ENCODE measurements at places on chromosomes 3 and 15.

DNA sequence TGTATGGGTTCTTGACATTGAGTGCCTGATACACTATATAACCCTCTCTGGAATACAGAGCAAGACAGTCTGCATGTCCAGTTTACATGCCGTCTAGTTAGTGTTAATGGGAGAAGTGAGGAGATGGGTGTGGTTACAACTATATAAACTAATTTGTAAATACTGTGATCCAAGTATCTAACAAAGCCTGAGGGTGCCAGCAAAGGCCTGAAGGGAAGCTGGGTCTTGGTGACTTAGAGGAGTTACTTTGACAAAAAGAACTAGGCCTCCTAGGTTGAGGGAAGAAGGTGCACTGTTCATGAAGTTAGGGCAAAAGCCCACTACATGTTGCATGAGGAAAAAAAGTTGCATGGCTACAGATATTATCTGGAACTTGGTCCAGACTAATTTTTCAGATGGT lies 2.3 kb downstream of the NSUN3 start:
- no peak for DNase-seq

DNA sequence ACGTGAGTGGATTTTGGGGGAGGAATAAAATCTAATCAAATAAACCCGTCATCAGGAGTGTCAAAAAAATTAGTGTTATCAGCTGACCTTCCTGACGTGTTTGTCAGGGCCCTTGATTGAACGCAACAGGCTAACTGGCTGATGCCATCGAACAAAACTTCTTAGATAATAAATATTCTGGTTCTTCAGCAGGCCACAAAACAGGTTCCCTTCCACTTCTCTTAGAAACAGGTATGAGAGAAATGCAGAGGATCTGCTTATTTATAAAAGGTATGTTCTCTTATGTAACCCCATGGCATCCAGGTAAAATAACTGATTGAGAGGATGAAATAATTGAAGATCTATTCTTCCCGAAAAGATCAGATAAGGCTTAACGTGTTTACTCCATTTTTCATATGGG lies 7.6 kb upstream of the LRIG1 start:
- no peak for DNase-seq

GRCh38 chr3:12824299-12824698 lies 17.1 kb downstream of the RPL32 start:
- DNase-seq, result no peak

GRCh38 chr3:160665231-160665630 lies 11.7 kb upstream of the ARL14 start:
- DNase-seq, result no peak

GRCh38 chr3:71973274-71974030 lies 188.5 kb upstream of the PROK2 start:
- no peak for DNase-seq

DNA sequence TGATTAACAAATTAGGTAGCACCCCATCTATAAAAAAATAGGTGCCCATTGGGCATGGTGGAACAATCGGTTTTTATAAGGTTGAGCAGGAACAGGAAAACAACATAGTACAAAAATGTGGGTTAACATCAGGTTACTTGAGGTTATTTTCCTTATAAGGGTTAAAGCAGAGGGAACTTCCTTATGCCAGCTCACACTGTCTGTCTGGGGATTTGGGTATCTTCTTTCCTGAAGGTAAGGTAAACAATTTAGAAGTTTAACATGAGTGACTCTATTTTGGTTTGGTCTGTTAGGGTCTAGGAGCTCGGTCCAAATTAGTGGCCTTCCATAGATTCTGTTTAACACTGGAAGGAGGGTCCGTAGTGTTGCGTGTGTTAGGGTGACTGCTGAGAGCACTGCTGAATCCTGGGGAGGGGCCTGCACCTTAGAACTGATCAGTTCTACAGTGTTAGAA lies 14.7 kb downstream of the CHD2 start:
- peak; percentile 31 for DNase-seq

GRCh38 chr3:177729956-177730681 lies 532.8 kb upstream of the TBL1XR1 start:
- DNase-seq, result no peak

DNA sequence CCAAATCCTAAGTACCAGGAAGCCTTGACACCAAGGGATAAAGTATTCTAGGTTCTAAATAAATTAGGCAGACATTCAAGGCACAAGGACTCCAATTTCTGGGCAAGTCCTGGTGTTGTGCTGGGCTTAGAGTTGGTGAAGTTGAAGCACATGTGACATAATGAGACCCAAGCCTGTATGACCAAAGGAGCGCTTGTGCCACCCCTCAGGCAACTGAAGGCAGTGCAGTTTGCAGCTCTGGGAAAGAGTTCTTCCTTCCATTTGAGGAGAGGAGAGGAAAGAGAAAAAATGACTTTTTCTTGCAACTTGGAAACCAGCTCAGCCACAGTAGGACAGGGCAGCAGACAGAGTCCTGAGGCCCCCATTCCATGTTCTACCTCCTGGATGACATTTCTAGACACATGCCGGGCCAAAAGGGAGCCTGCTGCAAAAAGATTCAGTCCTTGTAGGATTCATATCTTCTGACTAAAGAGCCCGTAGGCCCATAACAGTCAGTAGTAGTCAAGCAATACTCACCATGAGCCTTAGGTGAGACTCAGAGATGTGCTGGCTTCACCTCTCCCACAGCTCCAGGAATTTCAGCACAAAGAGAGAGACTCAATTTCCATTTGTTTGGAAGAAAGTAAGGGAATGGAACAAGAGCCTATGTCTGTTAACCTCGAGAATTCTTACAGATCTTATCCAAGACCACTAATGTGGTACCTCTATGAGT lies 588.8 kb upstream of the BCHE start:
- no peak for DNase-seq

GRCh38 chr3:181133832-181134231 lies 144.3 kb upstream of the DNAJC19 start:
- DNase-seq, result no peak

DNA sequence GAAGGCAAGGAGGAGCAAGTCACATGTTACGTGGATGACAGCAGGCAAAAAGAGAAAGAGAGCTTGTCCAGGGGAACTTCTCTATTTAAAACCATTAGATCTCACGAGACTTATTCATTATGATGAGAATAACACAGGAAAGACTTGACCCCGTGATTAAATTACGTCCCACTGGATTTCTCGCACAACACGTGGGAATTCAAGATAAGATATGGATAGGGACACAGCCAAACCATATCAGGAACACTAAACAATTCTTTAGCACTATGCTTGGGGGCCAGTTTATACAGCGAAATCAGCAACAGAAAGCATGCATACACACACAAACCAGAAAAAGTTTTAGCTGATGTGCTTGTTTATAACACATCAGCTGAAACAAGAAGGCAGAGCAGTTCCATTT lies 704.2 kb downstream of the OTOL1 start:
- DNase-seq, result no peak

DNA sequence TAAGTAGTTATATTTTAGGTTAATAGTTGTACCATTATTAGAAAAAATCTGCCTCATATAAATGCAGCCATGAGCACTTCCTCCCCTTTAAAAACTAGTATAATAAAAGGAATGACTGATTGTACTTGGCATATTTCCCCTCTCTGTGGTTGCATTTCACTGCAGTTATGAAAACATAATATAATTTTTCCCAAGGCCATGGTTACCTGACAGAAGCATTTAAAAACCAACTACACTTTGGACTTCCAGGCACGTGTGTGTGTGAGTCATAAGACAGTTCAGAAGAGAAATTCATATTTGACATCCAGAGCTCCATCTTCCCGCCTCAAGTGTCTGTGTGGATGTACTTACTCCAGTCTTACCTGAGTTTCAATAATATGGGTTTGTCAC lies 828.2 kb upstream of the CFAP20DC start:
- DNase-seq, result peak; percentile 19

DNA sequence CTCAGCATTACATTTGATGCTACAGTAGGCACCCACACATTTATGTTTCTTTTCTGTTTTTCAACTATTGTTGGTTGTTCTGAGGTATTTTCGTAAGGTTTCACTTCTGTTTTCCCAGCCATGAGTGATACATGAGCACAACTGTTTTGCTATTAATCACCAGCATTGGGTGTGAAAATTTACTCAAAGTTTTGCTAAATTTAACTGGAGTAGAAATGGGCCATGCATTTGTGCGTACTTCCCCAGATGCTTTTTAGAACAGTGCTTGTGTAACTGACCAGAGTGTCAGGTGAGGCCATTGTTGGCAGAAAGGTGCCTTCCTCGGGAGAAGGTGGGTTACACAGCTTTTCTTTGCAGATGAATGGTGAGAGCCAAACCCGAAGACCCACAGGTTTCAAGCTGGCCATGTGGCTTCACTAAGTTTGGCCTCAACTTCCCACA lies 70.4 kb downstream of the ST6GAL1 start:
- no peak for DNase-seq

- peak; percentile 60 for DNase-seq
Measured at GRCh38 chr3:166455744-166456143, 618.5 kb upstream of the BCHE start.

DNA sequence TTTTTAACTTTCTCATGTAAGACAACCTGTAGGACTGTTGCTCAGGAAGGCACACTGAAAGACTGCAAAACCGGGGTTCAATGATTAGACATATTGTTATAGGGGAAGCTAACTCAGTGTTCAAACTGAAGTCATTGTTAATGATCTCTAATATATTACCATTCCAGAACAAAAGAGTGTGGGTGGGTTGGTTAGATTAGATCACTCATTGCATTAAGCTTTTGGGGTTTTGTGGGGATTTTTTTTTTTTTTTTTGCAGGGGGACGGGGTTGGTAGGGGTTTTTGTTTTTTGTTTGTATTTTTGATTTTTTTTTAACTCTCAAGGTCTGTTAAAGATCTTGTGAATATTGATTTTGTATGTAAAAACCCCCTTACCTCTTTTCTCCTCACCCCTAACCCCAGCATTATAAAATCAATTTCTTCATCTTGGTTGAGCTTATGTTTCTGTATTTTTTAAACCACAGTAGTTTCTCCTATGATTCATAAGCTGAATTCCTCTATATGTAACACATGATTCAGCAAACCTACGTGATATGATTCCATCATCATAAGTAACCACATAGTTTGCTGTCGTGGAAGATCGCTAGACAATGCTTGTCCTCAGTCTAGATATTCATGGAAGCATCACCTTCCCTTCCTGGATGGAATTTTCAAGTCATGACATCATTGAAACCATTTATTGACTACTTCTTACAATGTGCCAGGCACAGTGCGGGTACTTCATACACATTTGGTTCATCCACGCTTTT lies 544.1 kb upstream of the MDFIC2 start:
- DNase-seq, result peak; percentile 82

- no peak for DNase-seq
Measured at GRCh38 chr3:194640829-194641228, 7.6 kb upstream of the TMEM44 start.

GRCh38 chr15:39099524-39099923 lies 481.4 kb upstream of the THBS1 start:
- no peak for DNase-seq

GRCh38 chr15:65887565-65887964 lies 18.3 kb downstream of the RAB11A start:
- DNase-seq, result no peak

GRCh38 chr3:188948281-188948996 lies 223.3 kb upstream of the TPRG1 start:
- peak; percentile 96 for DNase-seq

- no peak for DNase-seq
Measured at GRCh38 chr15:73841756-73842725, 31.3 kb upstream of the TBC1D21 start.

DNA sequence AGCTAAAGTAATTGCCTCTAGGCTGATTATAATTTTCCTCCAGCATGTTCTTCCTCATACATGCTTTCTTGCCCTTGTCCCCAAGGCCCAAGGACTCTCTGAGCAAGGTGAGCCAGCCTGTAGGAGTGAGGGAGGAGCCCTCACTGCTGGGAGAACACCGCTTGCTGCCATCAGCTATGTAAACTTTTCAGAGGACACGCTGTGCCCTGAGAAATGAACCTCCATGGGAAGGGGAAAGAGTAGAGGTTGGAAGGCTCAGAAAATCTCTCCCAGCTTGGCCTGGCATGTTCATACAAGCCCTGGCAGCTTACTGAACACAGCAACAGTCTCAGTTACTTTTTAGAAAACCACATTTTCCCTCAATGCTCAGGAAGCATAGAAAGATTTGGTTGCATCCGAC lies 103.0 kb upstream of the SLC24A5 start:
- no peak for DNase-seq

GRCh38 chr3:66344391-66344811 lies 123.6 kb downstream of the SLC25A26 start:
- no peak for DNase-seq

GRCh38 chr15:61762676-61763075 lies 297.6 kb downstream of the VPS13C start:
- DNase-seq, result no peak

- peak; percentile 69 for DNase-seq
Measured at GRCh38 chr3:113211330-113212149, at the start of gene BOC. BOC (plus strand) TSS chr3:113211557; CDS start chr3:113249803, 38,246 bp downstream.

DNA sequence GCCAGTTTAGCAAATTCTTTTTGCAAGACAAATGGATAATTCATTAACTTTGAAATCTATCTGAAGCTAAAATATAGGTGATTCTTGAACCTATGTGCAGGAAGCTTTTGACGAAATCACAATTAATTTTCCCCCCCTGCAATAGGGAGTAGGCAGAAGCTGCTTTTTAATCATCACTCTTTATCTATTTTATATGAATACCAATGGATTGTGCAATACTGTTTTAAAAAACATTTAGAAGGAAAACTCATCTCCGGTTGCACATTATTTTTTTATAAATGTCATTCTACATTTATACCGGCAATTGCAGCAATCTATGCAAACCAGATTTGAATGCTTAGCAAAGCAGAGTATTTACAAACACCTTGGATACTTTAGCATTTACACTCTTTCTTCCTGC lies 121.1 kb upstream of the TMCO5A start:
- no peak for DNase-seq

DNA sequence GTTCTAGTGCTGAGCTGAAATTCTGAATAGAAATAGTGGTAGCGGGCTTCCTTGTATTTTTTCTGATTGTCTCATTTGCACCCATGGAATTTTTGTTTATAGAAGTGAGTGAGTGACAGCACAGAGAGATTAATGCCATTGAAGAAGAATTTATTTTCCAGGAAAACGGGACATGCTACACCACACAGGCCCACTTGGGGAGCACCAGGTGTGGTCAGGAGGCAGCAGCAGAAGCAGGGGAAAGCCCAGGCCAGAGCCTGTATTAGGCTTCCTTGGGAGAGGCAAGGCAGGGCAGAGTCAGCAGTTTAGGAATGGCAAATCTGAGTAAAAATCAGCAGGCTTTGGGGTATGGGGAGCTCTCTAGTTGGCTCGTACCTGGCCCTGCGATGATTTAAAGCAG lies 88.4 kb upstream of the ATP11B start:
- DNase-seq, result no peak

GRCh38 chr3:197335428-197336132 lies 37.2 kb upstream of the DLG1 start:
- DNase-seq, result no peak

DNA sequence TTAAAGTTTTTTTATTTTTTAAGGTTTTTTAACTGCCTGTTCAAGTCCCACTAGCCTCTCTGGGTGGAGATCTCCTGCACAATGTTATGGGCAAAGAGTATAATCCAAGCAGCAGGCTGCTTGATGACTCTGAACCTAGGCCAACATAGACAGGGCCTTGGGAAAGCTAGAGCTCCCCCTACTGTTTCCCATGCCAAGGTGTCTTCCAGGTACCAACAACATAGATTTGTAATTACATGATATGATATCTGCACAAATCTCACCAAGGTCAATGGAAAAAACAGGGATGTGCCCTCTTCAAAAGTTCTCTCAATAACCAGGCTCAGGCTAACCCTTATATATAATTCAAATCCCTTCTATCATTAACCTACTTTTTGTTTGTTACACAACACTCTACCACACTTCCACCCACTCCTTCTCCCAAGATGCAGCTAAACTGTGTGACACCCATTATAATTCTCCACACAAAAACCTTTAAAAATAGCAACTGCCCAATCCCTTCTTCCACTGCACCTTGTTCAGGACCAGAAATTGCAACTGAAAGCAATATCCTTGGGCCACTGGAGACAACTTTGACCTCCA lies 43.8 kb downstream of the RBM15B start:
- peak; percentile 38 for DNase-seq

Data from HT1080 (cell line).